ENCODE measurements at places on chromosomes 6 and 20. TPM values are rescaled to one million over a fixed set of nuclear protein-coding genes. Genes with fewer than 3 reads are reported as not detected.

KIF25 gene
- not detected for total RNA-seq

KIAA1586 gene
- total RNA-seq, result 4.0 TPM

SPTLC3 gene
- not detected for total RNA-seq

TRIM31 gene
- 1.1 TPM for total RNA-seq

TBX18 gene
- total RNA-seq, result 15.8 TPM
